ENCODE measurements at places on chromosomes 11 and 22.
A peak's percentile ranks its signal among the peaks of the same experiment; 100 is the strongest.

DNA sequence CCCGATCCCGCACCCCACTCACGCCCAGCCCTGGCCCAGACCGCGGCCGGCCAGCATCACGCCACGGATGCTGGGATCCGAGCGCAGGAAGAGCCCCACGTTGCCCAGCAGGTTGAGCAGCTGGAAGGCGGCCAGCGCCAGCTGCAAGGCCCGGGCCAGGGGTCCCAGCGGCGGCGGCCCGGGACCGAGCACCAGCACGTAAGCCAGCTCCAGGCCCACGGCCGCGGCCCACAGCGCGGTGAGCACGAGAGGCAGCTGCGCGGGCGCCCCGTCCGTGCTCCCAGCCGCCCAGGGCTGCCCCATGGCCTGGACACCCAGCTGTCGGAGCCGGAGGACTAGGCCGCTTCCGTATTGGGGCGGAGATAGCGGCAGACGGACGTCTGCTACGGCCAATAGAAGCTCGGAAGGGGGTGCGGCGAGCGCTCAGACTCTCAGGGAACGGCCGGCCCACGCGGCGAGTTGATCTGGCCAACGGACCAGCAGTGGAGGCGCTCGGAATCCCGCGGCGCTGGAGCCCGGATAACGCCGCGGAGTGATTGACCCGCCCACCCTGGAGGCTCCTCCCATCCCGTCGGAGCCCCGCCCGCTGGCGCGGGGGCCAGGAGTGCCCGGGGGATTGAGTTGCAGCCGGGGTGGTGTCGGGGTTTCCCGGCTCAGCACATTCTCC is at the start of gene ZDHHC24:
TSS of gene ZDHHC24 (minus strand) at position 348 of the 667 bp plus-strand sequence. CDS start at position 303, 45 bp downstream.
- DNase-seq = peak; percentile 95

DNA sequence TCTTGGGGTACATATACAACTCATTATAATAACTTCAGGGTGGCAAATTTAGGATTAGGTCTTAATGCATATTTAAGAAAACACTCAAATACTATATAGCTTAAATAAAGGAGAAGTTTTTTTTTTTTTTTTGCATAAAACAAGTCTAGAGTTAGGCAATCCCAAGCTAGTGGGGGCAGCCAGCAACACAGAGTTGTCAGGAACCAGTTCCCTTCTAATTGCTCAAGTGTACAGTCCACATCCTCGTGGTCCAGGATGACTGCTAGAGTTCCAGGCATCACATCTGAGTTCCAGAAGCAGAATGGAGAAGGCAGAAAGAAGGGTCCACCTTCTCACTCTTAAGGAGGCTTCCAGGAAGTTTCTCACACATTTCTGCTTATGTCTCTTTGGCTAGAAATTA is 261.9 kb upstream of the PLET1 start:
- DNase-seq = no peak

DNA sequence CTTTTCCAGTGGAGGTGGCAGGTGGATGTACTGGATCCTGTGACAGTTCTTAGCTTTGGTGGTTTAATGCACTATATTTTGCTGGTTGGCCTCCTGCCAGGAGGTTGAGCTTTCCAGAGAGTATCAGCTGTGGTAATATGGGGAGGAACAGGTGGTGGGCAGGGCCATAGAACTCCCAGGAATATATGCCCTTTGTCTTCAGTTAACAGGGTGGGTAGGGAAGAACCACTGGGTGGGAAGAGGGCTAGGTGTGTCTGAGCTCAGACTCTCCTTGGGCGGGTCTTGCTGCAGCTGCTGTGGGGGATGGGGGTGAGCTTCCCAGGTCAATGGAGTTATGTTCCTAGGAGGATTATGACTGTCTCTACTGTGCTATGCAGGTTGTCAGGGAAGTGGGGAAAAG is 203.8 kb downstream of the DLG2 start:
- DNase-seq = no peak

- DNase-seq = no peak
Measured at GRCh38 chr11:125110506-125110905, 920 bp downstream of the TMEM218 start.

DNA sequence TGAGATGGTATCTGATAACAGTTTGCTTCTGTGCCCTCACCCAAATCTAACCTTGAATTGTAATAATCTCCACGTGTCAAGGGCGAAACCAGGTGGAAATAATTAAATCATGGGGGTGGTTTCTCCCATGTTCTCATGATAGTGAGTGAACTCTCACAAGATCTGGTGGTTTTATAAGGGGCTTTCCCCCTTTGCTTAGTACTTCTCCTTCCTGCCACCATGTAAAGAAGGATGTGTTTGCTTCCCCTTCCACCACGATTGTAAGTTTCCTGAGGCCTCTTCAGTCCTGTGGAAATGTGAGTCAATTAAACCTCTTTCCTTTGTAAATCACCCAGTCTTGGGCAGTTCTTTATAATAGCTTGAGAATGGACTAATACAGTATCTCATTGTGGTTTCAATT is 8.5 kb upstream of the OVCH2 start:
- DNase-seq = no peak

DNA sequence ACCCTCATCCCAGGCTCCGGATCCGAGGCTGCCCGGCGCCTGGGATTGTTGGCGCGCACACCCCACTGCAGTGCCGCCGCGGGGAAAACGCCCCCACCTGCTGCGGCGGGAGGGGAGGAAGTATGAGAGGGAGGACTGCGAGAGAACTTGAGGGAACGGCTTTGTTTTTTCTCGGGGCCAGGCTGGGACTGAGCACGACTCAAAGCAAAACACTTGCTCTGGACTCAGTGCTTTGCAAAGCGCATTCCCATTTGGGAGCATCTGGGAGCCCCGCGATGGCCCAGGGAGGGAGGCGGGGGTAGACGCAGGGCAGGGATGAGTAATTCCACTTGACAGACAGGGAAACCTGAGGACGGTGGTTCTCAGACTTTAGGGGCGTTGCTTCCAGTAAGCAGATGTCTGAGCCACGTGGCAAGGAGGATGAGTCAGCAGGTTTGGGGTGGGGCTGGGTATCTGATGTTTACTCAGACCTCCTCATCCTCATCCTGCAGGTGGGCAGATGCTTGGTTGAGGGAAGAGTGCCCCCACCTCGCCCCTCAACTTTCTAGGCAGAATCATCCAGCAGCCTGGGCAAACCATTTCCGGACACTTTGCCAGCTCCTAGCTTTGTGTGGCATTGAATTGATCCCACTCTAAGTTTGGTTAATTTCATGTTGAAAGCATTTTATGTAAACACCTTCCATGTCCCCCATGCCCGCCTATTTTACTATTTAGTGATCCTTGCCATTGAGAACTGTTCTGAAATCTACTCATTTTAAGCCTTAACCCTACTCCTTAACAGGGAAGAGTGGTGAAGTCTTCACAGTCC is 1.5 kb downstream of the MIAT start:
- no peak for DNase-seq

DNA sequence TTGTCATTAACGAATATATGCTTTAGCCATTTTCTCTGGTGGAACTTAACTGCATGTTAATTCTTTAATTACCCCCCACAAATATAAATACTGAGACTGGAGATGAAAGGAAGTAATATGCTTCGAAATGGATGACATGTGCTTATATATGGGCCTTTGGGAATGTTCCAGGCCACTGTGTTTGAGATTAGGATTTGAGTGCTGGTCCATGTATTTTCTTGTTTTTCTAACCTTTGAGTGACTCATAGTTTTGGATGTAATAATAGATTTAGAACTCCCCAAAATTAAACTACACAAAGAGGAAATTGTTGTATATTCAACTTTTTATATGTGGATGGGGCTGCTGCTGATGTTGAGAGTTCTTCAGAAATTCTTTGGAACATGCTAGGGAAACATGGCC is 54.2 kb downstream of the EXT2 start:
- DNase-seq = no peak

DNA sequence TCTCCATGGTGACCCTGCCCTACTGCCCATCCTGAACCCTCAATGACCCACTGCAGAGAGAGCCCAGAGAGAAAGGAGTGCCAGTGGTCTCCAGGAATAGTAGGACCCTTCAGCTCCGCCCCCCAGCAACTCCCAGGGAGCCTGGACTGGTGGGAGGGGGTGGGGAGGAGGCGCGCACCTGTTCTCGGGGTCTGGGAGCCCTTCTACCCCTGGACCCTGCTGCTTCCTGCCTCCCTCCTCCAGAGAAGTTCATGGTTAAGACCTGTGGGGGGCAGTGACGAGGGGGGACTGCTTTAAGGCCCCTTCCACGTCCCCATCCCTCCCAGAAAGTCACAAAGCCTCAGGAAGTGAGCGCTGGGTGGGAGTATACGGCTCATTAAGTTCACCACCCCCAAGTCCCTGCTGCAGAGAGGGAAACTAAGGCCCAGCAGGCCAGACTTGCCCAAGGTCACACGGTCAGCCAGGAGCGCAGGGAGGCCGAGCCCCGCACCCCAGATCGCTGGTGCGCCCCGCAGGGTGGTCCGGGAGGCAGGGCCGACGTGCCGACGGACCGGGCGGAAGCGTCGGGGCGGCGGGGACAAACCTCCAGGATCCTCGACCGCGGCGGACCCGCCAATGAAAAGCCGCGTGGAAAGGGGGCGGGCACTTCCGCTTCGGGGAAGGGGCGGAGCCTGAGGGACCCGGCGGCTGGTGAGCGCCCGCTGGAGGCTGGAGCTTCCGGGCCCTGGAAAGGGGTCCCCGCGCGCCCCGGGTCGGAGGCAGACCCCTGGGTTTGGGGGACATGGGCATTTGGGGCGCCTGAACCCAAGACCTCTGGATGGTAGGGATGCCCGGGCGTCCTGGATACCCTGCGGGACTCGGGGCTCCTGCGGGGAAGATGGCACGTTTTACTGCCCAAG is at the start of the genes NUDT22 and TRPT1:
TSS of gene NUDT22 (plus strand) at position 667 of the 899 bp plus-strand sequence. CDS start 379 bp downstream, outside the sequence.
TSS of gene TRPT1 (minus strand) at position 579 of the 899 bp plus-strand sequence. CDS start at position 253, 326 bp downstream.
- peak; percentile 81 for DNase-seq

DNA sequence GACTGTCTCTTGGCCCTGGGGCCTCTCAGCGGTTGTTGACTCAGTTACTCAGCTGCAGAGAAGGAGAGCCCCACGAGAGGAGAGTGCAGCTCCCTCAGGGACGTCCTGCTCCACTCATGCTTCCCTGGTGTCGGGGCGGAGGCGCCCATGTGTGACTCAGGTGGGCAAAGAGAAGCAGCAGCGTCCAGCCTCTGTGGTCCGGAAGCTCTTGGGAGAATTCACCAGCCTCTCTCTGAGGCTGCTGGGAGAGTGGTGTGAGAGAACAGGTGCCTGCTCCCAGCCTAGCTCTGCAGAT is 25.7 kb downstream of the GLB1L2 start:
- DNase-seq = no peak

Measured in tibial nerve (tissue), 4 donors.